ENCODE measurements at places on chromosomes 12 and 14. TPM values are rescaled to one million over a fixed set of nuclear protein-coding genes. Genes with fewer than 3 reads are reported as not detected.

The PIWIL1 gene
- total RNA-seq = not detected

The SRRM4 gene
- total RNA-seq = 0.31 TPM

The PPP4R4 gene
- total RNA-seq = 0.82 TPM

DNA sequence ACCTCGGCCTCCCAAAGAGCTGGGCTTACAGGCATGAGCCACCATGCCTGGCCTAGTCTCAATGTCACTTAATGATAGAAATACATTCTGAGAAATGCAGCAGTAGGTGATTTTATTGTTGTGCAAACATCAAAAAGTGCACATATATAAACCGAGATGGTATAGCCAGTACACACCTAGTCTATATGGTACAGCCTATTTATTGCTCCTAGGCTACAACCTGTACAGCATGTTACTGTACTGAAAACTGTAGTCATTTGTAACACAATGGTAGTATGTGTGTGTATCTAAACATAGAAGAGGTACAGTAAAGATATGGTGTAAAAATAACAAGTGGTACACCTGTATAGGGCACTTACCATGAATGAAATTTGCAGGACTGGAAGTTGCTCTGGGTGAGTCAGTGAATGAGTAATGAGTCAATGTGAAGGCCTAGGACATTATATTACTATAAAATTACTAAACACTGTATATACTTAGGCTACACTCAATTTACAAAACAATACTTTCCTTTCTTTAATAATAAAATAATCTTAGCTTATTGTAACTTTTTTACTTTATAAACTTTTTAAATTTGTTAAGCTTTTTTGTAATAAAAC lies 166.7 kb upstream of the SYT1 start:
- no peak for DNase-seq

The AACS gene
- total RNA-seq = 35.3 TPM

DNA sequence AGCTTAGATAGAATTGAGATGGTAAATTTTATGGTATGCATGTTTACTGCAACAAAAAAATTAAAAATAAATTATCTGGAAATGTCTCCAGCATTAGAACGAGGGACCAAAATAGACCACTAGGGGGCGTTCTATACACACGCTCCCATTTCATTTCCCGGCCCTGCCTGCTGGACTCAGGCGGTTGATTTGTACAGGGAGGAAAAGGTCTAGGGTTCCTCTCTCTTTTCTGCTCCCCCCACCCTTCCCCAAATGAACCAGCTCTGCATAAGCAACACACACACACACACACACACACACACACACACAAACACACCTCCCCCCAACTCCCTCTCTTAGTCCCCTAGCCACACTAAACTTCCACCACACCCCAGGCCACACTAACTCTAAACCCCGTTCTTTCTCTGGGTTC lies 7.8 kb upstream of the DTX1 start:
- peak; percentile 81 for DNase-seq

The FAM177A1 gene
- 22.3 TPM for total RNA-seq

The IFNG-AS1 gene
- total RNA-seq = 3.3 TPM

DNA sequence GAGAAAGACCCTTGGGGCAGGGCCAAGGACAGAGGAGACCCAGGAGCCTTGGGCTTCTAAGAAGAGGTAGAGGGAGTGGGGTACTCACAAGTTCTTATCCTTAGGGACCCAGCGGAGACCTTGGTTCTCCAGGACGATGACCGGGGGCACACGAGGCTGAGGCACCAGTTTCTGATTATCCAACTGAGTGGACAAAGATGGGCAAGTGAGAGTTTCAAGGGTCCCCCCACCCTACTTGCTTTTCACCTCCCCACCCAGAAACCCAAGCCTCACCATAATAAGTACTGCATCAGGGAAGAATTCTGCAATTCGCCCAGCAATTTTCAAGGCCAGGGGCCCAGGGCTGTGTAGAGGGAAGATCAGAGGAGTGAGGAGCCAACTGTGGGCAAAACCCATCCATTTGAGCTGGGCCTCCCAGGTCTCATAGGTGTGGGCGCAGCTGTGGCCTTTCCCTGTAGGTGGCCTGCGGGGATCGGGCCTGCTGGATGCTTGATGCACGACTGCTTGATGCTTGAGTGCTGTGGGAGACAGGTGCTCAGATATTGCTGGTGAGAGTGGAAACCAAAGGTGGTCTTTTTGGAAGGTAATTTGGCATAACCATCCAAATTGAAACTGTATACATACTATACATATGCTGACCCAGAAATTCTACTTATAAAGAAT lies 2.0 kb downstream of the EMC9 start:
- no peak for DNase-seq

The MMP17 gene
- total RNA-seq = 6.8 TPM

GRCh38 chr12:53935383-53936341 lies 3.0 kb upstream of the HOXC13 start:
- no peak for DNase-seq

GRCh38 chr14:33026850-33027430 lies 88.3 kb downstream of the NPAS3 start:
- peak; percentile 63 for DNase-seq

The SLC10A1 gene
- not detected for total RNA-seq

DNA sequence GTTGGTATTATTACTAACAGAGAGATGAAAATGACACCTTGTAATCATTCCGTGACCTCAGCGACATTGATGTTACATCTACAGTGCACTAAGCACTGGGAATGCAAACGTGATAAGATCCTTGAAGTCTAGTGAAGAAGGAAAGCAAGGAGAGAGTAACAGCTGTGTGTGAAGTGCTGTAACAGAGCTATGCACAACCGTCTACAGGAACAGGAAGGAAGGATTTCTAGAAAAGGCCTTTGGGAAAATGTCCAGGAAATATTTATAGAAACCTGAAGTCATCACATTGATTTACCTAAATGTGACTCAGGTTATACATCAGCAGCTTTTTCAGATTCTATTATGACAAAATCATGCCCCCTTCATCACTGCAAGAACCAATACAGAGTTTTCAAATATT lies 304.2 kb upstream of the AMIGO2 start:
- peak; percentile 36 for DNase-seq

- peak; percentile 35 for DNase-seq
Observed at GRCh38 chr12:66648033-66648735, 30.7 kb downstream of the GRIP1 start.

- no peak for DNase-seq
Observed at GRCh38 chr12:113512568-113512967, 40.9 kb upstream of the LHX5 start.

- DNase-seq = no peak
Observed at GRCh38 chr14:98037831-98038230, 1234.2 kb downstream of the BCL11B start.
